ENCODE measurements at places on chromosomes 2 and 18.

DNA sequence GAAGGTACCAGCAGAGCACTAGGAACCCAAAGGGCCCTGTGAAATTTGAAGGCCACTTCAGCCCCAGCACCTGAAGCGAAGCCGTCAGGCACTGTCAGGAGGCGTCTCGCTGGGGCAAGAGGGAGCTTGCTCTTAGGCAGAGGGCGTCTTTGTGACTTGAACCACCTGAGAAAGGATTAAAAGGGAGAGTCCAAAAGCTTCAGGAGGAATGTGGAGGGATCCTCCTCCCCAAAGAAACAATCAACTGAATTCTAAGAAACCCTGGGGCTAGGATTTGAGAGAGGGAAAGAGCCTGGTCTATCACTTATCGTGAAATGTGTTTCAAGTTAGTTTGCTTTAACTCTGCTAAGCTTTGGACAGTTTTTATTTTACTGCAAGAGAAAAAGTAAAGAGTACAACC is 324.9 kb upstream of the SOX11 start:
- no peak for DNase-seq

DNA sequence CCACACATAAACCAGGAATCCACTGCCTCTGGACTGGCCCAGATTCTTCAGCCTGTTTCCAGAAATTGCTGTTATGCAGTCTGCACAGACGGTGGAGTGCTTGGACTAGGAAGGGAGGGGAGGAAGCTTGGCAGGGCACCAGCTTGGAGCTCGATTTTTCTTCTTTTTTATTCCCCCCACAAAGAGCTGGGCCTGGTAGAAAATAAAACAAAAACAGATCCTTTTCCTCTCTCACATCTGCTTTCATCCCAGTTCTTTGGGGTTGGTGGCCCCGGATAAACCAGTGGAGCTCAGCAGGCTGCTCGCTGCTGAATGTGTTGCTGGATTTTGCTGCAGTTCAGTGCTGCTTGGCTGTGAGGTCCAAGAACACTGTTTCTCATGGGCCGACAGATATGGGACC is 16.0 kb downstream of the LRRTM1 start:
- DNase-seq = no peak

DNA sequence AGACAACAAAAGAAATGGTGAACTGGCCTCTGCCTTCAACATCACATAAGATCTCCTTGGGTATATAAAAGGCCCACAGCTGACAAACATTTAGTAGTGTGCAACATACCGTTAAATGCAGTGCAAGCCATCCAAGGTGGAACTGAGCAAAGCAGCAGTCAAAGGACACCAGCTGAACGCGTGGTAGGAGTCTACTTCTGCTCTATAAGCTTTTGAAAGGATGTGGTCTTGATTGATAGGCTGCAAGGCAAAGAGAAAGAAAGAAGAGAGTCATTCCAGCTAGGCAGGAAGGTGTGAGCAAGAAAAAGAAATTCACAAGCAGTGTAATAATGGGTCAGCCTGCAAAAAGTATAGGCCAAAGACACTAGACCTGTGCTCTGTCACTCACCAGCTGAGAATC is 356.3 kb downstream of the SATB2 start:
- DNase-seq = no peak

- DNase-seq = no peak
Observed at GRCh38 chr2:44522846-44523245, 161.1 kb downstream of the CAMKMT start.

DNA sequence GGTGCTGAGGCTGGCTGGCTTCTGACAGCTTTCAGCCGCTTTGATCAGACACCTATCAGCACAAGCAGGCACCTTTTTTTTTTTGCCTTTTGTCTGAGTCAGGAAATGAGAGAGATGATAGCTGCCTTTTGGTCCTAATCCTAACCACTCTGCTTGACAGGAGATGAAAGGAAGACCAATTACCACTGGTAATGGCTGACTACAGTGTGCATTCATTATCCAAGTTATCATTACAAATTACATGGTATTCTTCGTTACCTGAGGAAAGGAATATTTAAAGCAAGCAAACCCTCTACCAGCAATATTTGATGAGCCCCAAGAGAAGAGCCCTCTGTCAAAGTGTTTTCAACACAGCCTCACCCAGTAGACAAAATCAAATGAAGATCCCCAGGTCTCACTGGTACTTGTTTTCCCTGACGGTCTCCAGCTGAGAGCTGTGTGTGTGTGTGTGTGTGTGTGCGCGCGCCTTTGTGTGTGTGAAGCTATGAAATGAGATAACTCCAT is 925.7 kb downstream of the DCDC2C start:
- peak; percentile 87 for DNase-seq

- DNase-seq = no peak
Observed at GRCh38 chr18:79902640-79903039, 48.8 kb downstream of the SLC66A2 start.

GRCh38 chr2:175176624-175177023 is 4.9 kb downstream of the ATP5MC3 start:
- no peak for DNase-seq

DNA sequence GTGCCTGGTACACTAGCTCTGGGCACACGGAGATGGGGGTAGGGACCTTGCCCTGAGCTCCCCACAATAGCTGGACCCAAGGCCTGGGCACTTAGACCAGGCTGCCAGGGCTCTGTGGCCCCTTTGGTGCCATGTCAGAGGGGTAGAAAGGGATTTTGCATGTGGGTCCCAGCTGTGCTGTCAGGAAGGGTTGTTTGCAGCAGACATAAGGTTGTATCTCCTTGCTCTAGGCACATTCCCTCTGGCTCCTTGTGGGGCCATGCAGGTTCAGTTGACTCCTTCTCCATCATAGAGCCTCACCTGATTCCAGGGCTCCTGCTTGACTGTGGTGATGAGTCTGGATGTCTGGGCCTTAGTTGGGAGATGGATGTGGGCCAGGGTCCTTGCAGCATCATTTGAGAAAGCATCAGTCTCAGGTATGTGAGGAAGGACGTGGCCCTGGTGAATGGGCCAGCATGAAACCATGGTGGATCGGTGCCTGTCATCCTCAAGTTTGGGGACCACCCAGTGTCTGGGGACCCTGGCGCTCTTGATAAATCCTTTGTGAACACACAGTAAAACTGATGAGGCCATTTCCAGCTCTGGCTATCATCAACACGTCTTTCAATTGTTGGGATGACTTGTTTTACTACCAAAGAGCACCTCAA is 461.9 kb upstream of the HS6ST1 start:
- no peak for DNase-seq

DNA sequence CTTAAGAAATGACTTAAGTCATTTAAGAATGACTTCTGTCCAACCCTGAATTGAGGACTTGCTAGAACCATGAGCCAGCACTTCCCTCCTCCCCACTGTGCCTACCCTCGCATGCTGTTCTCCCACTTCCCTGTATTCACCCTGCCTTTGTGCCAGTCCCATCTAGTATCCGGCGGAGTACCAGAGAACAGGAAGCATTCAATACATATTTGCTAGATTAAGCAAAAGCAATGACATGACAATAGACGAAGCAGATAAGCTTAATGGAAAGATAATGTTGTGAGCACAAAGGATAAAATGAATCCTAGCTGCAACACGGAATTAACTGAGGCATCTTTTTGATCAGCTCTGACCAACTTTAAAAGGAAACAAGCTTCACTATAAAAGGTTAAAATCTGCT is 328.5 kb downstream of the TDRD15 start:
- no peak for DNase-seq

DNA sequence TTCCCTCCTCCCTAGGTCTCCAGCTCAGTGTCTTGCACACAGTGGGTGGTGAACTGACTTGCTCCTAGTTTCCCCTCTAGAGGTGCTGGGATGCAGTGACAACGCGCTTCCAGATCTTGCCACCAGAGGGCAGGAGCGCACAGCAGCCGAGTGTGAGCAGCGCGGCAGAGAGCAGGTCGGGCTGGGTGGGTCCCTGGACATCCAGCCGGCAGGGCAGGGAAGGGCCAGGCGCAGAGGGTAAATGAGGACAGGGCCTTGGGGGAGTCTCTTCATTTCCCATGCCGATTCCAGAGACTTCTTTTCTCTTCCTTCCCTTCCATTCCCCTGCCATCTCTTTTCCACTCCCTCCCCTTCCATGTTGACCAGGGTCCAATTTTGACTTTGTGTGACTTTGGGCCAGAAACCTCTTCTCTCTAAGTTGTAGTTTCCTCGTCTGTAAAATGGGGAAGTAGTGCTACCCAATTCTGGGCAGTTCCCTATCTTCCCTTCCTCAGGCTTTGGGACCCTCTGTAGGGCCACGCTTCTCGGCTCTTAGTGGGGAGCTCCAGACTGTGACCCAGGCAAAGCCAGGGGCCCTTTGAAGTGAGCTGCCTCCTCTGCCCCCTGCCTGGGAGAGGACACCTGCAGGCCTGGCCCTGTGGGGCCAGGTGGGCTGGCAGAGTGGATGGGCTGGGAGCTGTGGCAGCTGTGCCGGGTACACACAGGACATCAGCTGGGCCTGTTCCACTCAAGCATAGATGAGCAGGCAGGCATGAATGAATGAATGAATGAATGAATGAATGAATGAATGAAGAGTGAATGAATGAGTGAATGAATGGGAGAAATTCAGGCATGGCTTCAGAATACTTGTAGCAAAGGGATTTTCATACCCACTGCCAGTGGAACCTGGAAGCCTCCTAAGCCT is 43.3 kb upstream of the TAF1B start:
- DNase-seq = no peak

- no peak for DNase-seq
Observed at GRCh38 chr2:150383587-150383986, 103.9 kb downstream of the RND3 start.

DNA sequence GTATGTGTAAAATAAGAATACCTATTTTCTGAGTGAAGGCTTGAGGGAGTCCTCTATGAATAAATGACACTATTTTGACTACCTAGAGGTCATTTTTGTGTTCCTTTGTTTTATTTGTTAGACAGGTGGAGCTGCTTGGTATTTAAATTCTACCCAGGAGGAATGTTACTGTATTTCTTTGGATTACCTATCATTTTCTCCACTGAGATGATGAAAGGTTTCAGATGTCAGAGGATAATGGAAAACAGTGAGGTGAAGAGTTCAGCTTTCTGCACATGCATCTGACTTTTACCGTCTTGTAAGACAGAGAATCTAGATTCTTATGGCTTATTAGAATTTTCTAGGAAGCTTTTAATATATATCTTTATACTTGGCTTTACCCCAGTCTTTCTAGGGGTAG is 689.8 kb upstream of the NXPH2 start:
- DNase-seq = no peak

DNA sequence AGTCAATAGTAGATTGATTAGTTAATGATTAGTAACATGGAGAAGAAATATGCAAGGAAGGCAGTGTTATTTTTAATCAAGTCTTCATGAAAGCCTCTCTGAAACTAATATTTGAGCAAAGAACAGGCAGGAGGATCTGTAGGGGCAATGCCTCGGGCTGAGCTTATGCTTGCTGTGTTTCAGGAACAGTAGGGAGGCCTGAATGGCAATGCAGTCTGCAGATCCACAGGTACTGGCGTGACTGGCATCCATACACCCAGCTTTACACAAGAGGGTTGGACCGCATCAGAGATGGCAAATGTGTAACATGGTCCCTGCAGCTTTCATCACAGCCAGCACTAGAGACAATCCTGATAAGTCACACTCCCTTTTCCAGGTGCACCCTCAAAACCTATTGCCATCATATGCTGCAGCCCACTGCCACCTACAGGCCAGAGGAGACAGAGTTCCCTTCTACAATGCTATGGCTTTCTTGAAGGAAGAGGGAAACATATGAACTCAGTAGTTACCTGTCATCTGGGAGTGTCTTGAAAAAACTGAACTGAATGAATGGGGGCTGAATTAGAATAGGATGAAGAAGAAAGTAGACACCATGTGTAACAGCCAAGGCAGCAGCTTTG is 582.4 kb upstream of the RAB6C start:
- no peak for DNase-seq

DNA sequence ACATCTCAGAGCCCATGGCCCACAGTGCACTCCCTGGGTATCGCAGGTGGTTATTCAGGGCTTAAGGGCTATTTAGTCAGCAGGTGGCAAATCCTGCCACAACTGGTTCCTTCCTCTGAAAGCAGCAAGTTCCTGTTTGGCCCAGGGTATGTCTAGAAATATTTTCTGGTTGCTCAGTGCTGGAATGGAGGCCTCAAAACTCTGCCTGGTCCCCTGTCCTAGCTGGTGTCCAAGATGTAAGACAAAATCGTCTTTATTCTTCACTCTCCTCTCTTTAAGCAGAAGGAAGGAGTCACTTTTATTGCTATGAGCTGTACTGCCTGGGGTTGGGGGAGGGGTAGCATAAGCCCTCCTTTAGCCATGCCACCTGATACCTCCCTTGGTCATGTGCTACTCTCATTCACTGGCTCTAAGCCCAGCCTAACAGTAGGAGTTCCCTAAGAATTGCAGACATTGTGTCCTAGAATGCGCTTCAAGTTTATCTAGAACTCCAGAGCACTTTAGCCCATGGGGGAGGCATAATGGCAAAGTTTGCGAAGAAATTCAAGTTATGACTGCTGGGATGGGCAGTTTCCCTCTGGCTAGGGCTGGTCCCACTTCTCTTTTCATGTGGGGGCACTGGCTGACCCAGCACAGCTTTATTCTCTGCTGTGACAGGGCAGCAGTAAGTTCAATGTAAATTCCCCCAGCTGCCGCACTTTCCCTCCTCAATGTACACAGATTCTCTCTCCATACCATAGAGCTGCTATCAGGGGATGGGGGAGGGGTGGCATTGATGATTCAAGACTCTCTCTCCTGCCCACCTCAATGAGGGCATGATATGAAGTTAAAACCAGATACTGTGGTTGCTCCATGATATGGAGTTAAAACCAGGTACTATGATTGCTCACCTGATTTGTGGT is 27.1 kb upstream of the CWC22 start:
- DNase-seq = no peak
